ENCODE measurements at places on chromosomes 6 and 20. TPM values are rescaled to one million over a fixed set of nuclear protein-coding genes. Genes with fewer than 3 reads are reported as not detected.

DNA sequence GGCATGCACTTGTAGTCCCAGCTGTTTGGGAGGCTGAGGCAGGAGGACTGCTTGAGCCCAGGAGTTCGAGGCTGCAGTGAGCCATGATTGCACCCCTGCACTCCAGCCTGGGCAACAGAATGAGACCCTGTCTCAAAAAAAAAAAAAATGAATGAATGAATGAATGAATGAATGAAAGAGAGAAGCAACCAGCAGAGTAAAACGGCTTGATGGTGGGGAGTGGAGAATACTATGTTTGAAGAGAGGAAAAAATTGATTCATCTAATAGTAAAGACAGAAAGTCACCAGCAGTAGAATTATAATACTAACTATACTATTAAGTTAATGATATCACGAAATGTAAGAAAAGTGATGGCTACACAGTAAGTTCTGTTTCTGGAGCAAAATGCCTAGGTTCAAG, 80.6 kb downstream of the ATP9A start:
- no peak for DNase-seq

DNA sequence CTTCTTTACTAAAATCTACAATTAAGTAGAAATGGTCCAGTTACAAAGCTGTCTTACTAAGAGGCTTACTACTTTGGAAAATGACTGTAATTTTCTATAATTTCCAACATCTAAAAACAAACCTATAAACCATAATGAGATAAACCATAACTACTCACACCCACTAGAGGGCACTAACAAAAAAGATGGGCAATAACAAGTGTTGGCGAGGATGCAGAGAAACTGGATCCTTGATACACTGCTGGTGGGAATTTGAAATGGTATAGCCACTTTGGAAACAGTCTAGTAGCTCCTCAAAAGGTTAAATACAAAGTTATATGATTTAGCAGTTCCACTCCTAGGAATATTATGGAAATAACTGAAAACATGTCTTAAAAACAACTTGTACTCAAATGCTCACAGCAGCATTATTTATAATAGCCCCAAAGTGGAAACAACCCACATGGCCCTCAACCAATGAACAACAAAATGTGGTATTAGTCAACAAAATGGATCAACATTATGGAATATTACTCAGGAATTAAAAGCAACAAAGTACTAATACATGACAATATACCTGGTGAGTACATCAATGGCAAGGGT, 50.6 kb downstream of the GJA10 start:
- no peak for DNase-seq

- DNase-seq: no peak
Observed at GRCh38 chr6:118899948-118900347, 6.0 kb downstream of the ASF1A start.

DNA sequence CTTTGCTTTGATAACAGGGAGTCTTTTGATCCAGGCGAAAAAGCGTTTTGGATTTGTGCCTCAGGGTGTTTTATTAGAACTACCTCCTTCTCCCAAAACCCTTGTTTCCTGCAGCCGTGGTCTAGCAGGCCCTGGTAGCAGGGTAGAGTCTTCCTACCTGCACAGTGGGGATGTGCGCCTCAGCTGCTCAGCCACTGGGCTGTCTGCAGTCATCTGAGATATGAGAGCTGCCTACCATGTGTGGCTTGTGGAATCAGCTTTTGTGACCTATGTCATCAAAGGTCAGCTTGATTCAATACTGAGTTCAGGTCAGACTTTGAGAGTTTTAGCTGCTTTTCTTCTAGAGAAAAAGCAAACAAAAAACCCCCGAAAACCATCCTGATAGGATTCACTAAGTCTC, 279.5 kb downstream of the CLIC5 start:
- no peak for DNase-seq

DNA sequence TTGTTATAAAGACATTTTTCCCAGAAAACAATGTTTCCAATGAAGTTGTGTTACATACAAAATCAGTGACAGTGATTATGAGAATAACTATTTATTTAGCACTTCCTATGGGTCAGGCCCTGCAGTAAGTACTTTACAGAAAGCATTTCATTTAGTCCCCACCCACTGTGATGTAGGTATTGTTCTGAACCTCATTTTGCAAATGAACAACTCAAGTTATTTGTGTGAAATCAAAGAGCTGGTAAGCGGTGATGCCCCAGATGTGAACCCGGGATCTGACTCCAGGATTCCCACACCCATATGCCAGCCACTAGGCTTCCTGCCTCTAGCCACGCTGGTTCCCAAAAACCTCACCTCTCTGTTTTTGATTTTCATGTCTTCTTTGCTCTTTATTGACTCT, 30.9 kb downstream of the FAXC start:
- DNase-seq: no peak

DNA sequence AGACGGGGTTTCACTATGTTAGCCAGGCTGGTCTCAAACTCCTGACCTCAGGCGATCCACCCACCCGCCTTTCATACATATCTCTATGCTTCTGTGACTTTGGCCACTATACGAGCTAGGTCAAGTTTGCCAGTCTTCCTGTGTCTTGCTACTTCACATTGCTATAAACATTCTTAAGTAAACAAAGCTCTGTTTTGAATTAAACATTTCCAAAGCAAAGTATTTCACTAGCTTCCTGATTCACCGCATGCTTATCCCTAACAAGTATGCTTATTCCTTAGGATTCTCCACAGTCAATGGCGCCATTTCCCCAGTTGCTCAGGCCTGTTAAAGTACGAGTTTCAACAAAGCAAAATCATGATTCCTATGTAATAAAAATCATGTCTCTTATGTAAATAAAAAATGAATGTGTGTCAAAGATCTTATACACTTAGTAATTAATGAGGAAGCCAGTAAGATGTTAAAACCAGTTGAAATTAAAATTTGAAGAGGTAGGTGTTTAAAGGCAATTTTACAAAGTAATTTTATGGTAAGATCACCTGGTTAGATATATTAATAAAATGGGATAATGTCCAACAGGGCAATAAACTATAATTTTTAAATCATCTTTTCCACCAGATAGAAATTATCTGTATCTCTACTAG, 88.5 kb downstream of the PRKN start:
- DNase-seq: no peak

- DNase-seq: no peak
Observed at GRCh38 chr6:132515386-132515785, 2.5 kb upstream of the STX7 start.

GRCh38 chr6:1285956-1286355, 25.9 kb upstream of the FOXQ1 start:
- no peak for DNase-seq

DNA sequence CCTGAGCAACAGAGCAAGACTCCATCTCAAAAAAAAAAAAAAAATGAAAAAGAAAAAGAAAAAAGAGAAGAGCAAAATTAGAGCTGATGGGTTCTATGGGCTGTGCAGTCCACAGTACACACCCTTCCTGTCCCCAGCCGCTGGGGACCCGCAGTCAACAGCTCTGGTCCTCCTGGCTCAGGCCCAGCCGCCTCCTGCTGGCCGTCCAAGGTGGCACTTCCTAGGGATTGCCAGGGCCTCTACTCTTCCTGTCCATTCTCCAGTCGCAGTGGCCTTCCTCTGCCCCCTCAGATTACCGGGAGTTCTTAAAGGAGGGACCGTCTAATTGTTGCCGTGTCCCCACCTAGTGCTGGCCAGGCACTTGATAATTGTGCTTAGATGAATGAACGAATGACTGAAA, 41.7 kb downstream of the TMEM242 start:
- DNase-seq: no peak

DNA sequence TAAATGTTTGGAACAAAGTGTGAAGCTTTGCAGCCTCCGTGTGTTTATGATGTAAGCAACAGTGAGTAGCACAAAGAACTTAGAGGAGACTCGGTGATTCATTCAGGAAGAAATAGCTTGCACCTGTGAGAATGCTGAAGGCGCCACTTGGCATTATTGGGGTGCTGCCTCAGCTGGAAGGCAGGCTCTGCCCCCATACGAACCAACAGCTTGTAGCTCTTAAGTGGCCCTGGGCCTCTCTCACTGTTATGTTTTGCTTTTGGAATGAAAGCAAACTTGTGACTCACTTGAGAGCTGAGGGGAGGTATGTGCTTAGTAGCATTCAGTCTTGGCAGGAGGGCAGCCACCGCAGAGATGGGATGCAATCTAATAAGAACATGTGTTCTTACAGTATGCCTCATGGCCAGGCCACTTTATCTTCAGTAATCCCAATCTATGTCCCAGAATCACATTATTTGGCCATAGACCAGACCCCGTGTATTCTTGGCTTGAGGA, 310.7 kb downstream of the EYA4 start:
- DNase-seq: no peak

- DNase-seq: no peak
Observed at GRCh38 chr6:157651731-157652490, 171.1 kb upstream of the SNX9 start.

- no peak for DNase-seq
Observed at GRCh38 chr6:150536835-150537234, 62.9 kb upstream of the PLEKHG1 start.

DNA sequence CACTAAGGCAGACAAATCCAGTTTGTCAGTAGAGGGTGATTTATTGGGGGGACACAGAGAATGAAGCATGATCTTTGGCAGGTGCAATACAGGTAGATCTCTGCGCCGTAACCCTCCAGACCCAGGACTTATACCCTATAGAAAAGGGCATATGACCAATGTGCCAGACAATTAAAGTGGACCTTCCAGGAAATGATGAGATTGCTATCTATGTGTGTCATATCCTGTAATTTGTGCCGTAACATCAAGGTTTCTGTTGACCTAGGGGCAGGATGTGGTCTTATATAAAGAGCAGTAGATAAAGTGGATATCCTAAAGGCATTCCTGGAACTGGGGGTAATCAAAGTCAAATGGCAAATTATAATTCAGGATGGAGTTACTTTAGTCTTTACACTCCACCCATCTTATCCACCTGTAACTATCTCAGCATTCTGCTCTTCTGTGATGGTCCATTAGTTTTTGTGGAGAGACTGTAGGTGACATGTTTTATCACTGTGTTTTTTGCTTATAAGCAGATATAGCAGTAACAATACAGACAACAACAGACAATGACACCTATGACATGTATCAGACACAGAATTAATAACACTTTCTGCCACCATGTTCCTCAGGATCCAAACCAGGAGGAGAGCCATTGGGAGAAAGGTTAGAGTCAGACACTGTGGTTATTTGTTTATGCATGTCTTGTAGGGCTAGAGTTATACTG, 43.1 kb upstream of the ZNF337 start:
- DNase-seq: no peak

DNA sequence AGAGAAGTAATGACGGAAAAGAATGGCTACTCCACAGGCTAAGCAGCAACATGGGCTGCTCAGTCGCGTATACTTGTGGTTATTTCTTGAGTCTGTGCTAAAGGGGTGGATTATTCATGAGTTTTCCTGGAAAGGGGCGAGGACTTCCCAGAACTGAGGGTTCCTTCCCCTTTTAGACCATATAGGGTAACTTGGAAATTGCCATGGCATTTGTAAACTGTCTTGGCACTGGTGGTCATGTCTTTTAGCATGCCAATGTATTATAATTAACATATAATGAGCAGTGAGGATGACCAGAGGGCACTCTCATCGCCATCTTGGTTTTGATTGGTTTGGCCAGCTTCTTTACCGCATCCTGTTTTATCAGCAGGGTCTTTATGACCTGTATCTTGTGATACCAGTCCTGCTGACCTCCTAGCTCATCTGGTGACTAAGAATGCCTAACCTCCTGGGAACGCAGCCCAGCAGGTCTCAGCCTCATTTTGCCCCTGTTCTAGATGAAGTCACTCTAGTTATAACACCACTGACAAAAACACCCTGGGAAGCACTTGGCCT, 11.4 kb downstream of the LBP start:
- DNase-seq: no peak

GRCh38 chr6:21333715-21334114, 259.8 kb upstream of the SOX4 start:
- no peak for DNase-seq

DNA sequence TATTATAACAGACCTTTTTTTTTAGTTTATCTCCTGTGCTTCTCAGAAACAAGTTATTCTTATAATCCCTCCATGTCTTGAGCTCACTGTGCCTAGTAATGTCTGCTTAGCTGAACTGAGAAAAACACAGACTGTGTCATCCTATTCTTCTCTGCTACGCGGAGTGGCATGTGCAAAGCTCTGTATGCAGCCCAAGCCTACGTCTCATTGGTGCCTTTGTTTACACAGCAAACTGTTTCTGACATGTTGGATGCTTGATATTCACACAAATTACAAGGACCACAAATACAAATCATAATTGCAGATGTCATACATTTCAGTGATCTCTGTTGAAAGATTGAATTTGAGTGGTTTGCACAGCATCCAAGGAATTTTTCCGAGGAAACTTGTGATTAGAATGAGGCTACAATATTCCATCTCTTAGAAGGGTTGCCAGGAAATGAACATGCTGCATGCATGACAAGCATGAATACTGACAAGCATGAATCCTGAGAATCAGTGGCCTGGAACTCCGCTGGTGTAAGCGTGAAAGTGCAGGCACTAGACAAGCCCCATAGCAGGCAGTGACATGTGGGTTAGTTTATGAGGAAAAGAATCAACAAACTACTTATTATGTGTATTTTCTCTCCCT, 128.4 kb upstream of the SGK1 start:
- DNase-seq: no peak

DNA sequence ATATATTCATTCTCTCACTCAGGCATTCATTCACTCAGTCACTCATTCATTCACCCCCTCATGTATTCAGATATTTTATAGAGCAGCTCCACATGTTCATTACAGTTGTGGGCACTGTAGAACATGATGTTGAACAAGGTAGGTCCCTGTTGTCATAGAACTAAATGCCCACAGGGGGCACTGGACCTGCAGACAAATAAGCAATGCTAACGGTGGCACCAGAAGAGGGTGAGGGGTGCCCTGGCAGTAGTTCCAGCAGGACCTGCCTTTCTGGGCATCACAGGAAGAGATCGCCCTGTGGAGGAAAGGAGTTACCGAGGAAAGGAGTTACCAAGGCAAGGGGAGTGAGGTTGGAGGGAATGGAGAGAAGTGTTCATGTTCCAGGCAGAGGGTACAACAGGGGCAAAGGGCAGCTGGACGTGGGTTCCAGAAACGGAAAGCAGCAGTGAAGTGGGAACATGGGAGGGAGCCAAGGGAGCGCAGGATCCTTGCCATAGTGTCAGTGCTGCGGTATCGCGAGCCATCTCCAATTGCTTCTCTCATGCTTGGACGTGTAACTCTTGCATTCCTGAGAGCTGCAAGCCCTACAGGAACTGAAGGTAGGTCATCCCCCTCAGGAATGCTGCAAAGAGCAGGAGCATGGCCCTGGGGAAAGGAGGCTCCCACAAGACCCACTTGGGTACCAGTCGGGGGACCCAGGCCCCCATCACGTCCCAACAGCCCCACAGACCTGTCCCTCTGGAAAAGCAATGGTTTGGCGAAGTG, 128.2 kb downstream of the EDN3 start:
- no peak for DNase-seq

APCDD1L gene
- 0.98 TPM for total RNA-seq

SLC23A2 gene
- total RNA-seq: 14.7 TPM

OPN5 gene
- not detected for total RNA-seq

HDGFL1 gene
- total RNA-seq: not detected

C4A gene
- 31.4 TPM for total RNA-seq

OLIG3 gene
- total RNA-seq: not detected

PPP1R16B gene
- total RNA-seq: 6.4 TPM

GTSF1L gene
- not detected for total RNA-seq

MAP3K5 gene
- 31.2 TPM for total RNA-seq

DBNDD2 gene
- 57.0 TPM for total RNA-seq

TNFRSF6B gene
- 16.7 TPM for total RNA-seq

SLC22A2 gene
- total RNA-seq: not detected

SLC35D3 gene
- total RNA-seq: not detected
